Panc1 (cell line): ENCODE measurements at places on chromosomes 1 and 21. TPM values are rescaled to one million over a fixed set of nuclear protein-coding genes. Genes with fewer than 3 reads are reported as not detected.

Gene OR2T35
- total RNA-seq, result not detected

Gene CTSE
- total RNA-seq, result not detected

Gene ZNF496
- total RNA-seq, result 21.4 TPM

Gene DNM3
- total RNA-seq, result 0.46 TPM

- no peaks in the 10 kb centered on the region for H3K27me3 ChIP-seq
- no peak overlapping the region for H3K4me3 ChIP-seq
Measured at GRCh38 chr1:32474954-32475353, 10.1 kb downstream of the ZBTB8B start.

DNA sequence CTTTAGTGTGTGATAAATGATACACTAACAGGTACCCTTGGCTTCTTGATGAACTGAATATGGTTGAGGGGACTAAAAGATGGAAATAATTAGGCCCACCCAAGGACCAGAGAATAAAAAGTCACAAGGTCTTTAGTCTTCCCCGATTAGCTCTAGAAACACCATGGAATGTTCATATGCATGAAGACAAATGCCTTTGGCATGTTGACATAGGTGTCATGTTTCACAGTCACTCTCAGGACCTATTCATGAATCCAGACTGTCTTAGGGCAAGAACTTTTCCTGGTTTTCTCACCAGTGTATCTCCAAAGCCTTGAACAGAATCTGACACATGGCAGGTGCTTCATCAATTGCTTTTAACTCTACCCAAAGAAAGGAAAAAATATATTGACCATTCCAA lies 412.8 kb downstream of the AJAP1 start:
- no peaks in the 10 kb centered on the region for H3K36me3 ChIP-seq
- no peak overlapping the region for H3K4me3 ChIP-seq
- no peaks in the 10 kb centered on the region for H3K4me1 ChIP-seq
- H3K27ac ChIP-seq, result no peak overlapping the region
- no peak for DNase-seq
